ENCODE measurements at places on chromosomes 6 and 20. TPM values are rescaled to one million over a fixed set of nuclear protein-coding genes. Genes with fewer than 3 reads are reported as not detected.

C20orf141 gene
- total RNA-seq = not detected

KIAA0408 gene
- not detected for total RNA-seq

ZFP57 gene
- total RNA-seq = not detected

FAM83B gene
- total RNA-seq = not detected

MRPS10 gene
- total RNA-seq = 37.7 TPM

OR2H2 gene
- not detected for total RNA-seq

BMP2 gene
- total RNA-seq = 11.1 TPM

KDM1B gene
- total RNA-seq = 10.8 TPM

- no peak for DNase-seq
These were observed 3.5 kb upstream of the GRM4 start for GRCh38 chr6:34149452-34149810.

- DNase-seq = no peak
These were observed 266.8 kb downstream of the ZFAND3 start for GRCh38 chr6:38086346-38086745.

DNA sequence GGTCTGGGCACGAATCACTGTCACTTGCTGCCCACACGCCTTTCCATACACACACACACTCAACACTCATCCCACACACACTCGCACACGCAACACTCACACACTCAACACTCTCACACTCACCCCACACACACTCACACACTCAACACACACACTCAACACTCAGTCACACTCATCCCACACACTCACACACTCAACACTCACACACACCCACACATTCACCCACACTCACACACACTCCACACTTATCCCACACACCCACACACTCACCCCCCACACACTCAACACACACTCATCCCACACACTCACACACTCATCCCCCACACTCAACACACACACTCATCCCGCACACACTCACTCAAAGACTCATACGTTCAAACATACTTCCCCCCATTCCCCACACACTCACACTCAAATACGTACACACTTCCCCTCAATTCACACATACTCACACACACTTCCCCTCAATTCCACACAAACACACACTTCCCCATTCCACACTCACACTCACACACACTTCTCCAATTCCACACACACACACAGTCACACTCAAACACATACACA, 9.0 kb upstream of the HRH3 start:
- no peak for DNase-seq

DNA sequence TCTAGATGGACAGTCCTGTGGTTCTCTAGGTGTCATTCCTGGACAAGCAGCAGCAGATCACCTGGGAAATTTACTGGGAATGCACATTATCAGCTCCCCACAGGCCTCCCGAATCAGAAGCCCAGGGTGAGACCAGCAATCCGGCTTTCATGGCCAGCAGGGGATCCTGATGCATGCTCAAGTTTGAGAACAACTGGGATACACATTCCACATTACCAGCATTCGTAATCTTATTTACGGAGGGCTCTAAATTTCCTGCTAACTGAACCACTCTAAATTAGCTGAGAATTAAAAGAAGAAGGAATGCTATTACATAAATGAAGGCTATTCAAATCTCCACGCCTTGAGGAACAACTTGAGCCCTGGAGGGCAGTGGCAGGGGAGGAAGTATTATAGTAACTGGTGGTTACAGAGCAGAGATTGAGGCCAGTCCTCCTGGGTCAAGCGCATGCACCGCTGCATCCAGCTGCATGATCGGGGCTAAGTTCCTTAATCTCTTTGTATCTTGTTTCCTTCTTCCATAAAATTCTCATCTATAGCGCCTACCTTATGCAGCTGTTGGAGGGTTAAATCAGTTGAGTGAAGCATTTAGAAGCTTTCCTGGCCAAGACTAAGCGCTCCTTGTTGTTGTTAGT, 403.7 kb downstream of the CDH26 start:
- DNase-seq = no peak

DNA sequence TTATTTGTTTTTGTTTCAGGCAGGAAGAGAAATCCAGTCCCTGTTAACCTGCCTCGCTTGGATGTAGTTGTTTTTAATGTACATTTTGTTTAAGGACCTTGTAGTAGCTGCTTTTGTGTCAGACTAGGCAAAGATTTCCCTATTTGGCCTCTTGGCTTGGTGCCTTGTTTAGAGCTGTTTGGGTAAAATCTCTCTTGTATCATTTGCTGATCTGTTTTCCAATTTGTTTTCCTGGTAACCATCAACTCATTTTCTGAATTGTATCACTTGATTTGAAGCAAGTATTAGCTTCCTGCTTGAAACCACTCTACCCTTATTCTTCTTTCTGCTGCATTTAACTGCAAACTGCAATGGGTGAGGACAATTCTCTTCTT, 160.7 kb downstream of the ZFAND3 start:
- peak; percentile 37 for DNase-seq

- DNase-seq = peak; percentile 94
These were observed 57.0 kb upstream of the CD93 start for GRCh38 chr20:23143098-23143497.

GRCh38 chr20:8244637-8245036, 112.6 kb downstream of the PLCB1 start:
- peak; percentile 87 for DNase-seq

GRCh38 chr6:168988801-168989200, 264.8 kb downstream of the THBS2 start:
- no peak for DNase-seq

GRCh38 chr6:72784581-72784980, 162.7 kb downstream of the KCNQ5 start:
- DNase-seq = no peak

DNA sequence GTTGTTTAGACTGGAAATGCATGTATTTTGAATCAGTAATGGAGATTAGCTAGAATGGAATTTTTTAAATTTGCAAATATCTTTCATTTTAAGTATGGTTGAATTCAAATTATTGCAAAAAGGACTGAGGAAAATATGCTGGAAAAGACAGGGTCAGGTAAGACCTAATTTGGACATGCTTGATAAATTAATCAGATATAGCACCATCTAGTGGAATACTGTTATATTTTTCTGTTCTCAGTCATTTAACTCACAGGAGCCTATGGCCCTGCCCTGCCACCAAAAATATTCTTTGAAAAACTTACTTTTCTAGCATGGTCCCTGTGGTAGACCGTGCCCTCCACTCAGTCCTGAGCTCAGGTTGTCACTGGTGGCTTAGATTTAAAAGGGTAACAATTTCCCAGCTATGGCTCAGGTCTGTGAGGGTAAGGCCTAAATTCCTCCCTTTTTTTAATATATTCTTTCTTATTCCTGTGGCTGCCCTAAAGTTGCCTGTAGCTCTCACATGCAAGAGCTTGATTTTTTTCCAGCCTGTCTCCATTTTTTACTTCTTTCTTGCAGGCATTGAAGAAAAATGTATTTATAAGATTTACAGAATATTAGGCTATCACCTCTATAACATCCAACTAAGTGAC, 25.3 kb upstream of the KIAA1586 start:
- DNase-seq = peak; percentile 54

DNA sequence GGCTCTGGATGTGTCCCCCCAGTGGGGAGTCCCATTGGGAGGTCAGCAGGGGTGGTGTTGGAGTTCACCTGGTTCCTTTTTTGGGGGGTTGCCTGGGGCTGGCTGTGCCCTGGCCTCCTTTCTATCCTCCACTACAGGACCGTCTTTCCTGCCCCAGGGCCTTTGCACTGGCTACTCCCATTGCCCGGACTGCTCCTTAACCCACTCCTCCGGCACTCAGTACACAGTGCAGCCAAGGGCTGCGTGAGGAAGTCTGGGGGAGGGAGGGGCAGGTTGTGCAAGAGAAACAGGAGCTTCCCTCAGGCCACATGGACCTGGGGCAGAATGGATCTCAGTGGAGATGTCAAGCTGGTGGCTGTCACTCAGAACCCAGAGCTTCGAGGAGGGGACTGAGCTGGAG, 429.3 kb upstream of the SULF2 start:
- no peak for DNase-seq

GRCh38 chr6:132714160-132714559, 305 bp upstream of the VNN1 start:
- DNase-seq = no peak
